ENCODE measurements at places on chromosomes 1 and 21.

- H3K27me3 ChIP-seq = no peaks in the 10 kb centered on the region
- H3K4me1 ChIP-seq = no peaks in the 10 kb centered on the region
- DNase-seq = no peak
- H3K4me3 ChIP-seq = no peak overlapping the region
- no peaks in the 10 kb centered on the region for H3K36me3 ChIP-seq
- H3K27ac ChIP-seq = no peak overlapping the region
Measured at GRCh38 chr1:156692441-156692924, 12.9 kb downstream of the CRABP2 start.

GRCh38 chr1:98388441-98388840, 273.1 kb upstream of the SNX7 start:
- H3K4me3 ChIP-seq = no peak overlapping the region
- H3K27ac ChIP-seq = no peak overlapping the region

GRCh38 chr1:223363057-223363855, 720 bp downstream of the SUSD4 start:
- DNase-seq = peak; percentile 48
- H3K27me3 ChIP-seq = peaks cover 44% of the 10 kb centered on the region
- H3K4me3 ChIP-seq = peak overlapping the region; percentile 9
- H3K27ac ChIP-seq = no peak overlapping the region

DNA sequence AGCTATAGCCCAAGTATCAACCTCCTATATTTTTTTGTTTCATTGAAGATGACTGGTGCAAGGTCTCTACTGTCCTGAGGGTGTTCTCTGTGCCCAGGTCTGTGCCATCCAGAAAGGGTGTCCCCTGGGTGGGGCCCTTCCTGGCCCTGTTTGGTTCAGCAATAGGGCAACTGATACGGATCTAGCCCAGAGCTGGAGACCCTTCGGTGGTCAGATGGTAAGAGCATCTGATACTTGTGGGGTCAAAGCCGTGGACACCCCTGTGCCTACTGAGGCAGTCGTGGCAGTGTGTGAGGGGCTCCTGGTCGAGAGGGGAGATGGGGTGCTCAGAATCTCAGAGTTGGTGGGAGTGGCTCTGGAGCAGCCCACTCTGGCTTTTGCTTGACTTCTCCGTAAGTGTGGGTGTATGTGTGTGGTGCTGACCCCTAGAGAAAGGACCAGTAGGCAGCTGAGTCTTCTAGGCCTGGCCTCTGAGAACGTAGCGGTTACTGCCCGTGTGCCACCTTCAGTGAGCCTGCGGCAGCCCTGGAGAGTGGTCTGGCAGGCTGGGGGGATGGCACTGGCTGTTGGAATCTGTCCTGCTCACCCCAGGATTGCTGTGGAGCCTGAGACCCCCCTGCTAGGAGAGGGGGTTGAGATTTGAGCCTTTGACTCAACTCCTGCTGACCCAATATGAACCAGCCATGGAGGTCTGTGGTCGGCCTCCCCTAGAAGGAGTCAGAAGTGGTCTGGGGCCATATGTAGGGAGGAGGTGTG, 2.7 kb downstream of the AMPD2 start:
- H3K36me3 ChIP-seq = no peaks in the 10 kb centered on the region
- H3K27me3 ChIP-seq = no peaks in the 10 kb centered on the region
- DNase-seq = no peak
- no peak overlapping the region for H3K4me3 ChIP-seq
- H3K27ac ChIP-seq = no peak overlapping the region

DNA sequence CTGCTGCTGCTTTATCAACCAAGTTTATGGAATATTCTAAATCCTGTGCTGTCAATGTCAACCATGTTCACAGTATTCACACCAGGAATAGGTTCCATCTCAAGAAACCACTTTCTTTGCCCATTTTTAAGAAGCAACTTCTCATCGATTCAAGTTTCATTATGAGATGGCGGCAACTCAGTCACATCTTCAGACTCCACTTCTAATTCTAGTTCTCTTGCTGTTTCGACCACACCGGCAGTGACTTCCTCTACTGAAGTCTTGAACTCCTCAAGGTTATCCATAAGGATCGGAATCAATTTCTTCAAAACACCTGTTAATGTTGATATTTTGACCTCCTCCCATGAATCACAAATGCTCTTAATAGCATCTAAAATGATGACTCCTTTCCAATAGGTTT, 39.7 kb upstream of the IFNLR1 start:
- H3K27ac ChIP-seq = no peak overlapping the region
- no peaks in the 10 kb centered on the region for H3K27me3 ChIP-seq
- no peaks in the 10 kb centered on the region for H3K36me3 ChIP-seq
- H3K4me1 ChIP-seq = no peaks in the 10 kb centered on the region

DNA sequence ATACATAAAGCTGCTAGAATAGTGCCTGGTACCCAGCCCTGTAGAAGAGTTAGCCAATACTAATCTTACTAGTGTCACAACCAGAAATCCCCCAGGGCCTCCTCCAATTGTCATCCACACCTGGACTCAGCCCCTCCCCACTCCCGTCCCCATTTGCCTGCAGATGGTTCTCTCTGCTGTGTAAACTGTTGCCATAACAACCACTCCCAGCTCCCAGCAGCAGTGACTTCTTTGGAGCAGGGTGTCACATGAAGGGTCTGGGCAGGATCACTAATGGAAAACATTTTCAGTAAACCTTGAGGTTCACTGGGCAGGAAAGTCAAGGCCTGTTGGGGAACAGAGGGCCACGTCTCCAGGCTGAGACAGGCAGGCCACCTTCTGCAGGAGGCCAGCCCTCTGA, 126.0 kb upstream of the IPO9 start:
- H3K4me1 ChIP-seq = peaks cover 4% of the 10 kb centered on the region
- no peaks in the 10 kb centered on the region for H3K27me3 ChIP-seq
- H3K36me3 ChIP-seq = no peaks in the 10 kb centered on the region

- no peaks in the 10 kb centered on the region for H3K4me1 ChIP-seq
- H3K4me3 ChIP-seq = no peak overlapping the region
- no peaks in the 10 kb centered on the region for H3K27me3 ChIP-seq
- H3K36me3 ChIP-seq = no peaks in the 10 kb centered on the region
- DNase-seq = no peak
Measured at GRCh38 chr1:82091729-82092128, 291.0 kb downstream of the ADGRL2 start.

GRCh38 chr1:7389906-7390603, 381.0 kb upstream of the VAMP3 start:
- H3K4me1 ChIP-seq = no peaks in the 10 kb centered on the region
- H3K27ac ChIP-seq = peak overlapping the region; percentile 42
- no peaks in the 10 kb centered on the region for H3K27me3 ChIP-seq
- DNase-seq = peak; percentile 4

GRCh38 chr1:77557053-77557452, 125.4 kb downstream of the ZZZ3 start:
- H3K36me3 ChIP-seq = peaks cover 6% of the 10 kb centered on the region
- no peak for DNase-seq
- H3K4me3 ChIP-seq = no peak overlapping the region

GRCh38 chr21:27001526-27001925, 34.6 kb upstream of the ADAMTS5 start:
- H3K36me3 ChIP-seq = no peaks in the 10 kb centered on the region
- H3K4me1 ChIP-seq = no peaks in the 10 kb centered on the region
- H3K4me3 ChIP-seq = no peak overlapping the region
- no peak for DNase-seq
- H3K27ac ChIP-seq = no peak overlapping the region

- no peaks in the 10 kb centered on the region for H3K4me1 ChIP-seq
- no peak overlapping the region for H3K4me3 ChIP-seq
- H3K36me3 ChIP-seq = peaks cover 2% of the 10 kb centered on the region
- no peaks in the 10 kb centered on the region for H3K27me3 ChIP-seq
- DNase-seq = no peak
Measured at GRCh38 chr1:85850238-85850637, 142.0 kb upstream of the ZNHIT6 start.

- no peak overlapping the region for H3K27ac ChIP-seq
- no peaks in the 10 kb centered on the region for H3K4me1 ChIP-seq
- DNase-seq = no peak
- H3K27me3 ChIP-seq = peaks cover 12% of the 10 kb centered on the region
Measured at GRCh38 chr1:33623811-33624210, 151.4 kb downstream of the ZSCAN20 start.

- DNase-seq = no peak
- H3K4me1 ChIP-seq = no peaks in the 10 kb centered on the region
- no peak overlapping the region for H3K4me3 ChIP-seq
- no peaks in the 10 kb centered on the region for H3K36me3 ChIP-seq
Measured at GRCh38 chr1:15489052-15489736, 13.3 kb downstream of the CELA2B start.

DNA sequence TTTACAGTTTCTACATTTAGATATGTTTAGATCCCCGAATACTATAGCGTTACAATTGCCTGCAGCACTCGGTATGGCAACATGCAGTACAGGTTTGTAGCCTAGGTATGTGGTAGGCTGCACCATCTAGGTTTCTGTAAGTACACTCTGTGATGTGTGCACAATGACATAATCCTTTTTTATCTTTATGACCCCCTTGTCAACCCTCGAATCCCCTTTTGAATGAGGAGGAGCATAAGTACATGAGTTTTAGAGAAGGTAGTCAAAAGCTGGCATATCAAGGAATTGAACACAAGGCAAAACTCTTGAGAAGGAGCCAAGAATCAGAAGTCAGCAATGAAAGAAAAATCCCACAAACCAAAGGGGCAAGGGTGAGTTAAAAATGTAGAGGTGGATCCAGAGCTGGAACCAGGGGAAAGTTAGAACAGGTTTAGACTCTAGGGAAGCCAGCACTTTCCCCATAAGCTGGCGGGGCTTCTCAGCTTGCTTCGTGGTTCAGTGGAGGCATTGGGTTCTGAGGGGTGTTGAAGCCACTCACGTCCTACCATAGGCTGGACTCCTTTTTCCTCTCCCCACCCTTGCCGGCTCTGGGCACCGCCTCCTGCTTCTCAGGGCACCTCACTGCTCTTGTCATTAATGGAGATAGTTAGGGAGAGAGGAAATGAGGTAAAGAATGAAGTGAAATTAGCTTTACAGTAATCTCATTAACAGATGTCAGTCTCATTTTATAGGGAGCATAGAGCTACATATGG, 31.3 kb downstream of the OLFML3 start:
- H3K4me3 ChIP-seq = no peak overlapping the region
- DNase-seq = peak; percentile 15
- H3K4me1 ChIP-seq = no peaks in the 10 kb centered on the region
- no peak overlapping the region for H3K27ac ChIP-seq
- H3K27me3 ChIP-seq = no peaks in the 10 kb centered on the region

- no peaks in the 10 kb centered on the region for H3K27me3 ChIP-seq
- no peaks in the 10 kb centered on the region for H3K4me1 ChIP-seq
- no peak overlapping the region for H3K4me3 ChIP-seq
- DNase-seq = no peak
Measured at GRCh38 chr1:229869687-229870086, 197.4 kb upstream of the GALNT2 start.

DNA sequence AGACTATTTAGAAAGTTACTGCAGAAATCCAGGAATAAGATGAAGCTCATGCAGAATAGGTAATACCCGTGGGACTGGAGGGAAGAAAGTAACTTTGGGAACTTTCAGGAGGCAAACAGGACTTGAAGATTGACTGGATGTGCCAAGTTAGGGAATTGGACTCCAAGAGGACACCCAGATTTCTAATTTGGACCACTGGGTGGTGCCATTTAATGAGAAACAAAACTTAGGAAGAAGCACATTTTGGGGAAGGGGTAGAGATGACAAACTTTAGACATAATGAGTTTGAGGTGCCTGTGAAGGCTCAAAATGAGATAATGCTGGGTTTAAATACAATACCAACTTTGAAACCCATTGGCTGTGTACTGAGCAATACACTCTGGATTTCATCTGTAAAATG, 3.3 kb upstream of the B4GALT3 start:
- DNase-seq = peak; percentile 47
- H3K4me3 ChIP-seq = no peak overlapping the region
- H3K27me3 ChIP-seq = no peaks in the 10 kb centered on the region
- peaks cover 5% of the 10 kb centered on the region for H3K4me1 ChIP-seq

GRCh38 chr1:104797982-104798381, 1048.3 kb downstream of the AMY1C start:
- no peak overlapping the region for H3K4me3 ChIP-seq
- H3K27ac ChIP-seq = no peak overlapping the region
- H3K4me1 ChIP-seq = no peaks in the 10 kb centered on the region
- H3K27me3 ChIP-seq = no peaks in the 10 kb centered on the region
- no peaks in the 10 kb centered on the region for H3K36me3 ChIP-seq
- no peak for DNase-seq

DNA sequence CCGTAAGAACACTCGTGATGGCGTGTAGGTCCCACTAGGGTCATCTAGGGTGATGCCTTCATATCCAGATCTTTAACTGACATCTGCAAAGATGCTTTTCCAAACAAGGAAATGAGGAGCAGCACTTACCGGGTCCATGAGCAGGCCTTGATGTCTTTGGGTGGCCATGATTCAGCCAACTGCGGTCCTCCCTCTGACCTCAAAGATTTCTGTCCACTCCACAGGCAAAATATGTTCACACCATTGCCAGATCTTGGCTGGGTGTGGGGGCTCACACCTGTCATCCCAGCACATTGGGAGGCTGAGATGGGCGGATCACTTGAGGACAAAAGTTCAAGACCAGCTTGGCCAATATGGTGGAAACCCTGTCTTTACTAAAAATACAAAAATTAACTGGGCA, 18.2 kb downstream of the TRPM2 start:
- no peaks in the 10 kb centered on the region for H3K36me3 ChIP-seq
- no peaks in the 10 kb centered on the region for H3K4me1 ChIP-seq
- H3K27me3 ChIP-seq = peaks cover 7% of the 10 kb centered on the region
- DNase-seq = no peak
